Activated naive CD4-positive, alpha-beta T cell treated with anti-CD3 and anti-CD28 coated beads, Interleukin-2, amount 50 U/mL, for 72 hours (primary cell): ENCODE measurements at places on chromosomes 12 and 14. TPM values are rescaled to one million over a fixed set of nuclear protein-coding genes. Genes with fewer than 3 reads are reported as not detected.

Gene SPATS2
- 20.8 TPM for total RNA-seq

Gene SLC17A8
- total RNA-seq = not detected

Gene LUM
- not detected for total RNA-seq

Gene SLC6A12
- not detected for total RNA-seq

Gene CPNE6
- total RNA-seq = not detected

- DNase-seq = no peak
Observed at GRCh38 chr14:42110167-42110566, 503.5 kb downstream of the LRFN5 start.

DNA sequence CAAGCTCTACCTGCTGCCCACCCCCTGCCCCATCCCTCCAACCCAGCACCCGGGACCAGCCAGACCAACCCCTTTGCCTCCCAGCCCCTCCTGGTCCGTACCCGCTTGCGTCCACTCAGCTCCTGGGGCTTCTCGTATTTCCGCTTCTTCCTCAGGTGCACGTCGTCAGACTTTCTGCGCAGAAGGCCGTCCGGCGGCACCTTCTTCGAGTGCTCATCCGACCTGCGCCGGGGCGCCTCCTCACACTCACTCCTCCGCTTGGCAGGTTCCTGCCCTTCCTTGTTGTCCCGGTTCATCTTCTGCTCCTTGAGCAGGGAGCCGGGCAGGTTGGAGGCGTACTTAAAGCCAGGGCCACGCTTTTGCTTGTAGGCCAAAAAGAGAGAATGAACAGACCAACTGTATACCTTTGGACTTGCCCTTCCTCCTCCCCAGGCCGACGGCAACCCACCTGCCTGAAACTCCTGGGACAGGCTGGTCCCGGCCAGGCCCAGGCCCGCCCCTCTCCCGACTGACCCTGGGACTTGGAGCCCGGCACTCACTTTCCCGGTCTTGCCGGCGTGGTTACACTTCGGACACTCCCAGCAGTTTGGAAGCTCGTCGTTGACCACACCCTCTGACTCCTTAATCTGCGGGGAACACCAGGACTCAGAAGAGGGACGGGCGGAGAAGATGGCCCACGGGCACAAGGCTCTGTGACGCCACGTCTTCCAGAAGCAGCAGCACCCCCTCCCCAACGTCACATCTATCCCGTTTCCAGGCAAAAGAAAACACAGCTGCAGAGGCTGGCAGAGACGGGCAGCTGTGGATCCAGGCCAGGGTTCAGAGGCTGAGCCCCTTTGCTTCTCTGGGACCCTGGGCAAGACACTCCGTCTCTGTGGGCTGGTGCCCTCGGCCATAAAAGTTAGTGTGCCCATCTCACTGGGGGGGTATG, 44.3 kb downstream of the RNF34 start:
- no peak for DNase-seq

GRCh38 chr14:97420211-97420610, 623.0 kb downstream of the VRK1 start:
- DNase-seq = no peak

- no peak for DNase-seq
Observed at GRCh38 chr14:93234798-93235197, 27.7 kb downstream of the UBR7 start.

- no peak for DNase-seq
Observed at GRCh38 chr12:25130741-25131188, 64.2 kb downstream of the DNAI7 start.

DNA sequence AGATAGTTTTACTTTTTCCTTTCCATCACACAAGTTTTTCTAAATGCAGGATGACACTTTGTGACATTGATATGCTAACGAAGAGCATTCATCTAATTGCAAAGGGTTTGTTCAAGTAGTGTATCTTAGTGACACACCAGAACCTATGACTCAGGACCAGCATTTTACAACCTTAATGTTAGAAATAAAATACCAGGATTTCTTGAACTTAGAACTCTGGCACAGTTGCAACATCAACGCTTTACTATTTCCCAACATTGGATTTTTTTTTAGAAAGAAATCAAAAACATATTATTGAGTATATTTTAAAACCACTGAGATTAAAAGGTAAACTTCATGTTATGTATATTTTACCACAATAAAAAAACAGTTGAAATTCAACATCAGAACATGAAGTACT, 17.9 kb upstream of the PLEKHG6 start:
- DNase-seq = no peak

- DNase-seq = no peak
Observed at GRCh38 chr14:56886471-56887062, 76.3 kb upstream of the OTX2 start.

GRCh38 chr14:80275208-80275850, 64.0 kb upstream of the DIO2 start:
- no peak for DNase-seq

DNA sequence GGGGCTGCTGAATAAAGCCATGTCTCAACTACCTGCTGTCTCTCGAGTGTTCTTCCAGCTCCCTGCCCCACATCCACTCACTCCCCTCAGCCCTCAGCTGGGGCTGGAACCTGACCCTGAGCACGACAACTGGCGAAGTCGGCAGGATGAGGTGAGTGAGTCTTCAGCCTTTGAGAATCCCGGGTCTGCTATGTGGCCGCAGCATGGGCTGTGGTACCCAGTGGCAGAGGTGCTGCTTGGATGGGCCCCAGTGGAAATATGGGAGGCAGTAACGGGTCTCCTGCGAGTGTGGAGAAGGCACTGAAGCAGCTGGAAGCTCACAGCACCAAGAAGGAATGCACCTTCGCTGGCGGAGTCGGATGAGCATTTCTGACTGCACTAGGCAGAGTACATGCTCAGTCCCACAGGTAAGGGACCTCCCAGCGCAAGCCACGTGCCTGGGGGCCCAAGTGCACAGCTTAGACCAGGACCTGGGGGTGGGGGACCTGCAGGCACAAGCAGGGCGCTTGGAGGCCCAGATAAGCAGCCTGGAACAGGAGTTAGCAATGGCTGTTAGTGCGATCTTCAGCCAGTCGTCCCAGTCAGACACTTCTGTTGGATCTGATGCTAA, 95.5 kb upstream of the TMPO start:
- no peak for DNase-seq

DNA sequence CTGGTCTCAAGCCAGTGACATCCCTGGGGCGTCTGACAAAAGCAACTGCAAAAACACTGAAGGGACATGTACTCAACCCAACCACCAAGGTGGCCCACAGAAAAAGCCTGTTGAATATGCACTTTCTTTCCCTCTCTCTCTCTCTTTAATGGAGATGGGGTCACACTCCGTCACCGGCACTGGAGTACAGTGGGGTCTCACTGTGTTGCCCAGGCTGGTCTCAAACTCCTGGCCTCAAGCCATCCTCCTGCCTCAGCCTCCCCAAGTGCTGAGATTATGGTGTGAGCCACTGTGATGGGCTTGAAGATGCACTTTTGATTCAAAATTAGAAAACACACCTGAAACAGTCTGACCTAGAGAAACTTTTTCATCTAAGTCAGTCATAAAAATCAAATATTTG, 7.2 kb upstream of the CD27 start:
- peak; percentile 23 for DNase-seq
